ENCODE measurements at places on chromosomes 6 and 20.
A peak's percentile ranks its signal among the peaks of the same experiment; 100 is the strongest.

GRCh38 chr6:146339716-146340115 is 203.9 kb upstream of the RAB32 start:
- DNase-seq = peak; percentile 37

DNA sequence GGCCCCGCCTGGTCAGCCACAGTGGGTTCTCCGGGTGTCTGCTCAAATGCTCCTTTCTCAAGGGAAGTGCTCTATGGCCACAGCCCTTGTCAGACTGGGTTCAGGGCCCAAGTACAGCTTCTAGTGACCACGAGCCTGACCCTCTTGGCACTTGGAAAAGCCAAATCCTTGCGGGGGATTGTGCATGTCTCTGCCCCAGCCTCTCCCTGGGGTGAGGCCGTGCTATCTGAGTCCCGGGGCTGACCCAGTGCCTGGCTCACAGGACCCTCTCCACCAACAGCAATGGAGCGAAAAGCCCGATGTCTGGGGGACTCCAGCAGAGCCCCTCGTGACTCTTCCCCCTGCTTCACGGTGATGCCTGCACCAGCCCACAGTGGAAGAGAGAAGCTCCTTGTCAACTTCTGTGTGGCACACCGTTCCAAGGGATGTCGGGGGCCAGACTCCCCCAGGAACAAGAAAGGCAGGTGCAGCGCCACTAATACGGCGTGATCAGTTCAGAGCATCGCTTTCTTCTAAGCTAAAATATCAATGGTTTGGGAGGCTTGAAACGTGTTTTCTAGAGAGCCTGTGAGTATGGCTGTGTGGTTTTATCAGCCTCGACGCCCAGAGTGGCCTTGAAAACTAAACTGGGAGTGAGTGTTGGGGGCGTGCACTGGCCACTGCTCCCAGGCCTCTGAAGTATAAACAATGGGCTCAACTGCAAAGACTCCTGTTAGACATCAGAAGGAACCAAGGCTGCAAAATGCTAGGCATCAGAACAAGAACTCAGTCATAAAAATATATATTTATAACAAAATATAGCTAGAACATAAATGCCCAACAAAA is 51.9 kb downstream of the DLL1 start:
- no peak for DNase-seq

DNA sequence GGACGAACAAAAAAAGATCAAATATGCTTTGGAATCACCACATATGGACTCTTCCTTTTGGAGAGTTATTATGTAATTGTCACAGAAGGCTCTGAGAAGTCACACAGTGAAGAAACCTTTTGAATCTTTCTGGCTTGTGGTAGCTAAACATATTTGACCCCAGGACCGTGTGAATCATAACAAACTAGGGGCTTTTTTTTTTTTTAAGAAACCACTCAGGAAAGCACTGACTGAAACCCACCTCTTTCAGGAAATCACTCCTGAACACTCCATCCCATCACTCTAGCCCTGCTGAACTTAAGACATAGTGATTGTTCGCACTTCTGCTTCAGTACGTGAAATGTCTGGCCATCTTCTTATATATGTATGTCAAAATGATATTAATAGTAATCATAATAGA is 495.9 kb upstream of the ARID1B start:
- DNase-seq = no peak

DNA sequence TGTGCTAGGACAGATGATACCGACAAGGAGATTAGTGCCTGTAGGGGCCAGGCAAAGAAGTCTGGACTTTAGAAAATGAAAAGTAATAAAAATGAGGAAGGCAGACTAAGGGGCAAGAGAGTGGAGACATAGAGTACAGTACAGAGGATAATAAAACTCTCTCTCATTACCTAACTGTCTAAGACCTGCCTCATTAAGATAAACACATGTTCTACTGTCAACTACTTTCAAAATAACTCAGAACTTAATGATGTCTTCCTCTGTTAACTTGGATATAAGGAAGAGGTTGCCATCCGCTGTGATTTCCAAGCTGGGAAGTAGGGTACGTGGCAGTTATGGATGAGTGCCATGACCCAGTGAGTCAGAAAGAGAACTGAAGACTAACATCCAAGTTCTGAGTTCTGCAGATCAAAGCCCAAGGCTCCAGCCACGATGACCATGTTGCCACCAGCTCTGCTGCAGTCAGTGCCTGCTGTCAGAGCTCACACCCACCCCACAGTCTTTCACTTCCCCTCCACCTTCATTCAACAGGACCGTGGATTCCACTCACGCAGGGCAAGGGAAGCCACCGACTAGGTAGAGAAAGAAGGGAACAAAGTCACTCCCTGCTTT is 81.8 kb downstream of the KIF16B start:
- no peak for DNase-seq

DNA sequence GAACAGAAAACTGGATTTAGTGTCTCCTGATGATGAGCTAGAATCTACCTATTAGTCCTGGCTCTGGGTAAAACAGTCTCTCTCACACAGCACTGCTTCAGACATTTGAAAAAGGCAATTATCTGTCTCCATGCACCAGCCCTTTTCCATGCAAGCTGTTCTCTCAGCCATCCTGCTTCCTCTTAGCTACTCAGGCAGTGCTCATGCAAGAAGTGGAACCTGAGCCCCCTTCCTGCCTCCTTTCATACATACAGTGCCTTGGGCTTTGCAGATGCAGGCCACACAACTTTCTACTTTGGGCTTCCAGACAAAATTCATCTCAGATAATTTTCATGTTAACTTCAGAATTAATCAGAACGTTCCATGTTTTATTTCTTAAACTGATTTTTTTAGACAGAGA is 151.3 kb downstream of the RALGAPA2 start:
- no peak for DNase-seq

- no peak for DNase-seq
Observed at GRCh38 chr20:1166948-1167720, 17.6 kb downstream of the TMEM74B start.

- DNase-seq = no peak
Observed at GRCh38 chr6:9521152-9521530, 893.7 kb downstream of the TFAP2A start.

DNA sequence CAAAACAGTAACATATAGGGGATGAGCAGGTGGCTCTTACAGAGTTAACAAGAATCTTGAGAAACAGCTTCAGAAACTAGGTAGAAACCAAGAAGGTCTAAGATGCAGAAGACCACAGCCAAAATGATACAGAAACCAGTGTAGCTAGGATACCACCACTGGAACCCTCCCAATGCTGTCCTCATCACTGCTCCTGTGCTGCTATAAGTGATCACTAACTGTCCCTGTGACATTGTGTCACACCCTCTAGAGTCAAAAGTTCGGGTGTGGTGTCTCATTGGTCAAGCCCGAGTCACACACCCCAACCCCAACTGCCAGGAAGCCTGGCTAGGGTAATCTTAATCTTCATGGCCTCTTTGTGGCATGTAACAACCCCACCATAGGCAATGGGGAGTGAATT is 153.1 kb downstream of the RCAN2 start:
- no peak for DNase-seq

DNA sequence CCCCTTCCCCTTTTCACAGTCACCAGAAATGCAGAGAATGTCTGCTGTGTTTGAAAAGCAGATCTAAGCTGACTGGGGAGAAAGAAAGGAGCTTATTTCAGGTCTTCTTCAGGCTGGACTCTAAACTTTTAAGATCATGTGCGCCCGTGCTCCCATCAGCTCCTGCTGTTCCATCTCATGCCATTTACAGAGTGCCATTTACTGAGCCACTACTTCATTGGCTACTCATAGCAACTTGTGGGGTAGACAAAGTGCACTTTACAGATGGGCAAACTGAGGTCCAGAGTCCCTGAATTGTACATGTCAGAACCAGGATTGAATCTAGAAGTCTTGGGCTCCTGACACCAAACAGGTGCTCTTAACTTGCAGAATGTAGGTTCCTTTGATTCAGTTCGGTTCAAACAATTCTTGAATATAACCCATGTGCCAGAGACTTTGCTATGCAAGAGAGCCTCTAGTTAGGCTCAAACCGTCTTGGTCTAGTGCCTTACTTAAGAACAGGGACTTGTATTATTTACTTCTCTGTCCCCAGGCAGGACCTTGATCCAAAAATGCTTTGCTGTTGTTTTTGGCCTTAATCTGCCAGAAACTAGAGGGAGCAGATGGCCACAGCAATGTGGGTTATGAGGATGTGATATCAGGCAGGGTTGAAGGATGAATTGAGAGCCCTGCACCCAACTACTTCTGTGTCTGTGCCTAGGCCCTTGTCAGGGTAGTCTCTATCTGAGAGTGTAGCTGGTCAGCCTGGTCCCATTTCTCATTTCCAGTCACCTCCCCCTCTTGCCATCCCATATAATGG is 56.4 kb downstream of the RALY start:
- DNase-seq = no peak

GRCh38 chr6:168387911-168388310 is 53.1 kb upstream of the SMOC2 start:
- no peak for DNase-seq

DNA sequence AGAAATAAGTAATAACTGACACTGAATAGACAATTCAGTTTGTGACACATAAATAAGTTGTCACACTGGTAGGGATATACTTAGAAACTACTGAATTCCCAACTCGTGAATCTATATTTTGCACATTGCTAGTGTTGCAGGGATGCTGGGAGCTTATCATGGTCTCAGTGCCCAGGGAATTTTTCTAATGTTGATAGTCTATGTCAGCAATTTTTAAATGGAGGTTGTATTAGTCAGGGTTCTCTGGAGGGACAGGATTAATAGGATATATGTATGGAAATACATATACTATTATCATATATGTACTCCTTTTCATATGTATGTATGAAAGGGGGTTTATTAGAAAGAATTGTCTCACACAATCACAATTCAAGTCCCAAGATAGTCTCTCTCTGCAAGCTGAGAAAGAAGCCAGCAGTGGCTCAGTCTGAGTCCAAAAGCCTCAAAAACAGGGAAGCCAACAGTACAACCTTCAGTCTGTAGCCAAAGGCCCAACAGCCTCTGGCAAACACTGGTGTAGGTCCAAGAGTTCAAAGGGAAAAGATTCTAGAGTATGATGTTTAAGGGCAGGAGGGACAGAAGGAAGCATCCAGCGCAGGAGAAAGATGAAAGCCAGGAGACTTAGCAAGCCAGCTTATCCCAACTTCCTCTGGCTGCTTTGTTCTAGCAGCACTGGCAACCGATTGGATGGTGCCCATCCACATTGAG is 980.9 kb upstream of the GJE1 start:
- DNase-seq = no peak

- no peak for DNase-seq
Observed at GRCh38 chr20:37723668-37724067, 29.8 kb downstream of the CTNNBL1 start.

- no peak for DNase-seq
Observed at GRCh38 chr6:34462551-34462971, 3.3 kb upstream of the PACSIN1 start.

- no peak for DNase-seq
Observed at GRCh38 chr6:6239598-6240581, 80.6 kb downstream of the F13A1 start.

DNA sequence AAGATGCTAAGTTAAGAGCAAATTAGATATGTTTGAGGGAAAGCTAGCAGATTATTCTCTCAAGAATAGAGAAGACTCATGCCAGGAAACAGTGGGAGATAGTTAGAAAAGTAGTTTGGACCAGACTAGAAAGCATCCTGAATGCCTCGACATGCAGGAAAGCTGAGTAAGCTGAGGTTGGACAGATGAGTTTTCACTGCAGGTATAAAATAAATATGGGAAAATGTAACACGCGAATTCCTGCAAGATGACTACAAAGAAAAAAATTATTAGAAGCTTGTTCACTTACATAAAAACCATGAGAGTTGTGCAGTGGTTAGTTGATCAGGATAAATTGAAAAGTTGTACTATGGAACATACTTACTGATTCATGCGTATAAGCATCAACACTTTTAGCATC is 484.2 kb upstream of the MANEA start:
- DNase-seq = no peak

DNA sequence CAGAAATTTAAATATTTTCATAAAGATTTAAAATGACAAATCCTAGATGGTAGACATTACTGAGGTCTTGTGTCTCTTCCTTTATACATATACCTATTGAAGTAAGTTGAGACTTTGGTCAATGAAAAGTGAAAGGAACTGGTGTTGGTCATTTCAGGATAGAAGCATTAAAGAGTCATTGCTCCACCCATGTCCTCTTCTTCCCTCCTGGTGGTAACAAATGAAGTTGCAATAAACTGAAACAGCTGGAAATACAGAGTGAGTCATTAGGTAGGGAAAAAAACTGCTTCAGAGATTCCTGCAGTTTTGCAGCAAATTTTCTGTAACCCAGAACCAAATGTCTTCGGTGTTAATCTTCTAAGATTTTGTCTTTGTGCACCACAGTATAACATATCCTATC is 448.0 kb downstream of the EYS start:
- DNase-seq = peak; percentile 3

GRCh38 chr20:4689220-4689619 is 32.5 kb upstream of the PRND start:
- DNase-seq = no peak

DNA sequence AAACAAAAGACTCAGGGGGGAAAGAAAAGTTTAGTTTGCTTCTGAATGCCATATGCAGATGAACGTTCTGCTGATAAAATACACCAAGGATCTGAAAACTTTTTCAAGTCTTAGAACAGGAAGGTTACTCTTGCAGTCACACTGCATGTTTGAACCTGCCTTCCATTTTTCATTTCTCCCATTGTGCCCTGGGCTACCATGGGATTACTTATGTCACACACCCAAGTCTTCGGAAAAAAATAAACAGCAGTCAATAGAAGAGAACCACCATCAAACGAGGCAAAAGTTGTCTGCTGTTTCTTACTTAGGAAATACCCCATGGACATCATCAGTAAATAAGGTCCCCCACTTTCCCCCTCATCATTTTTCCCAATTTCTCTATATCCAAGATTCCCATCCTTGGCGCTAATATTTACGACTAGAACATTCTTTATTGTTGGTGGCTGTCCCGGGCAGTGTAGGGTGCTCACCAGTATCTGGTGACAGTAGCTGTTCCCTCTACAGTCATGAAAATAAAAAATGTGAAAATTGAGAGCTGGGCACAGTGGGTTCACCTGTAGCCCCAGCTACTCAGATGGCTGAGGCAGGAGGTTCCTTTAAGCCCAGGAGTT is 202.5 kb downstream of the BCAS1 start:
- no peak for DNase-seq

DNA sequence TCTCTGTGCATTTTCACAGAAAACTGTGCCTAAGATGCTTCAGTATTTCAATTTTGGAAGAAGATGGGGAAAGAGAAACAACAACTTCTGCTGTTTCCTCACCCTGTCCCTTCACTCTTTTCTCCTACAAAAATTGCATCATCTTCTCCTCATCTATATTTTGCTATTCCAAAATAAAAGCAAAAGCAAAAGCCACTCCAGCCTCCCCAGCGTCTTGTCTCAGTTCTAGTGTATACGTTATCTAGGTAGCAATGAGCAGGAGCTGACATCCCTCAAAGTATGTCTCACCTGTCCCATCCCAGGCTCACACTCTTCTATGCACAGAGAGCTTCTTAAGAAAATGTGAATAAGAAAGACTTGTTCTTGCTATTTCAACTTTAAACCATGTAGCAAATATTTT is 163.8 kb upstream of the TAB2 start:
- DNase-seq = no peak

- no peak for DNase-seq
Observed at GRCh38 chr6:106316375-106316766, 9.2 kb downstream of the ATG5 start.

- no peak for DNase-seq
Observed at GRCh38 chr20:5882166-5882565, 68.2 kb downstream of the TRMT6 start.

All from HCEC 1CT (cell line).